Fibroblast of pulmonary artery (primary cell): ENCODE measurements at places on chromosomes 2 and 18.

GRCh38 chr2:162126527-162126926 is 25.5 kb downstream of the GCG start:
- no peak for DNase-seq

- no peak for DNase-seq
These were observed 21.6 kb upstream of the TMEFF2 start for GRCh38 chr2:192216336-192216735.

DNA sequence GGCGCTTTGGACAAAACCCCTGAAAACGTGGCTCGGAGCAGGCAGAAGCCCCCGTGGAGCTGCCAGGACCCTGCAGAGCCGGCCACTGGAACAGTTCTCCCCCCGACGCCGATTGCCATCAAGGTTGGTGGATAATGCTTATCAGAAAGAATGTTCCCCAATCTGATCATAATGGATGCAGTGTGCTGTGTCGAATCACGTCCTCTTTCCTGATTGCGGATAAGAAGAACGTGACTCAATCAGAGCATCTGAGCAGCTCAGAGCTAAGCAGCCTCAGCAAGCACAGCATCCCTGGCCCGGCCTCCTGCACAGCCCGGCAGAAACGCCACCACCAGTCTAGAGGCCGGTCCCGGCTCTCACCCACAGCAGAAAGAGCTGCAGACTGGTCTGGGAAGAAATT is 488.0 kb downstream of the EIPR1 start:
- no peak for DNase-seq

DNA sequence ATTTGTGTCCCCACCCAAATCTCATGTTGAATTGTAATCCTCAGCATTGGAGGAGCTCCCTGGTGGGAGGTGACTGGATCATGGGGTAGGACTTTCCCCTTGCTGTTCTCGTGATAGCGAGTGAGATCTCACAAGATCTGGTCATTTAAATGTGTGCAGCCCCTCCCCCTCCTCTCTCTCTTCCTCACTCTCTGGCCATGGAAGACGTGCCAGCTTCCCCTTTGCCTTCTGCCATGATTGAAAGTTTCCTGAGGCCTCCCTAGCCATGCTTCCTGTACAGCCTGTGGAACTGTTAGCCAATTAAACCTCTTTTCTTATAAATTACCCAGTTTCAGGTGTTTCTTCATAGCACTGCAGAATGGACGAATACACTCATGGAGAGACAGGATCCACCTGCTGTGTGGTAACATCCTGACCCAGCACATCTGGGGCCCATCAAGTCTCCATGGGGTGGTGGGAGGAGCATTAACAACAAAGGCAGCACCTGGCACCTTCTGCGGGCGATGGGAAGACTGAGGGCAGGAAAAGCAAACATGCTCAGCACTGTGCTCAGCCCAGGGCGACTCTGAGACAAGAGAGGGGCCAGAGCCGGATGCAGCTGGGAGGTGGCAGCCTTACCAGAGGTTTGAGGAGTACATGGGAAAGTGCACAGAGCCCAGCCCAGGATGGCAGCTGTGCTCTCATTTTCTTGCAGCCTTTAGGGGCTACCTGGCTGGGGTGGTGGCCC is 16.2 kb upstream of the ALPP start:
- no peak for DNase-seq

GRCh38 chr18:58805467-58806187 is 59.0 kb upstream of the ZNF532 start:
- DNase-seq: no peak

DNA sequence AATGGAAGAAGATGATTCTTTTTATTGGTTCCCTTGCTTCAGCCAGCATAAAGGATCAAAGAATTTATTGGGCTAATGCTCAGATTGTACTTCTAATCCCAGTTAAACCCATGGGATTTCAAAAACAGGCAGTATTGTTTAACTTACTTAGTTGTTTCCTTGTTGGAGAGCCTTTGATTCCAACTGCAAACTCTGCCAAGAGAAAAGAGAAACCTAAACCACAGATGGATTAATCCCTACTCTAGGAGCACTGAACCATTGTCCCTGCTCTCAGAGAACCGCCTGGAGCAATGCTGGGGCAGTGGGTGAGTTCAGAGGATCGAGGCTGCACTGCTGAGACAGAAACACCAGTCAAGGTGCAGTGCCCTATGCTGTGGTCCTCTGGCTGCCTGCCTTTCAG is 44.9 kb upstream of the SIGLEC15 start:
- peak; percentile 22 for DNase-seq

DNA sequence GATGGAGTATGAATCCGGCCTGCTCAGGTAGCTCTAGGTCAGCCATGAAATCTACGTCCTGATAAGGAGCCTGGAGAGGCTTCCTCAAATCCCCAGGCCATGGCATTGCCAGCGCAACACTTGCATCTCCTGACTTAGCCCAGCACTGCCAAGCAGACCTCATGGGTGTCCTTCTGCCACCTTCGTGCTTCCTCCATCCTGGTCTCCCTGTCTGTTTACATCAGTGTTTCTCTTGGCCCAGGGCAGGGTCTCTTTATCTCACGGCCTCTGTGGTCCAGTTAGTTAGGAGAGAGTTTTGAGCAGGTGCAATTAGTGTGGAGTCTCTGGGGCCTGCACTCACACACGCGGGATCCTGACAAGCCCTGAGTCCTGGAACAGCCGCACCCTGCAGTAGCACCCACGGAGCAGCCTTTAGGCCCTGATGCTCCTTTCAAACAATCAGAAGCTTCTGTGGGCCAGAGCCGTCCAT is 193.1 kb upstream of the ARL4C start:
- DNase-seq: no peak

- no peak for DNase-seq
These were observed 36.0 kb downstream of the SERTAD2 start for GRCh38 chr2:64617631-64618151.

DNA sequence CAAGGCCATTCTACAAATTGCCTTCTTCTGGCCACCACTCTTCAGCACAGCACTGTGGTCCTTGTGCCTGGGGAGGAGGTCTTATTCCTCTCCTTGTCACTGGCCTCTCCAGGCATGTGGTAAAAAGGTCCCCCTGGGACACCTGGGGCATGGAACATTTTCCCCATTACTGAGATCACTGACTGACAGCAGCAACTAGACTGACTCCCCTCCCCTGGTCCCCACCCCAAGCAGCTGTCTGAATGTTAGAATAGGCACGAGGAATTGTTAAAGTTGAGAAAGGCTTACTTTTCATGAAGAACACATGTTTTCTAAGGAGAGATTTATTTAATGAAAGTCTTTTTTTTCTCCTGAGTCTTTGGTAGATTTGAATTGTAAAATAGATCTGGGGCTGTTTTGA is 39.5 kb upstream of the RTN4 start:
- no peak for DNase-seq

DNA sequence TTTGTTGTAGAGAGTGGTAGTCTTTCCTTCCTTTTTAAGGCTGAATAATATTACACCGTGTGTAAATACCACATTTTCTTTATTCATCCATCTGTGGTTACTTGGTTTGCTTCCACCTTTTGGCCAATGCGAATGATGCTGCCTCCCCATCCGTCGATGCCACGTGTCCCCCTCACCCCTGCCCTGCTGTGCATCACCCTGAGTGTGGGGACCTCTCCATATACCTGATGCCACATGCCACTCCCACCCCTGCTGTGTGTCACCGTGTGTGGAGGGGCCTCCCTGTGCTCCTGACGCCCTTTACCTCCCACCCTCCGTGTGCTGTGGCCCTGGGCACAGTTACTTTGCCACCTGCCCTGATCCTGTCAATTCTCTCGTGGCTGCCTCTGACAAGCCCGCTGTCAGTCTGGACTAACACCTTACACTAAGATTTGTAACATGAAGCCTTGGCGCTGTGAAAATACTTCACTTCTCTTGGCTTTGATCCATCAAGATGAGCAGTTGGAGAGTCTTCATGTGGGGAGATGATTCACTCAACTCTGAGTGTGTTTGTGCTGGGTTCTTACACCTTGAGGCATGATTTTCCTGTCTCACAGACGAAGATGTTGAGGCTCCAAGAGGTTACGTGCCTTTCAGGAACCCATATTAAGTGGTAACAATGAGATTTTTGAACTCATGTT is 234.0 kb downstream of the ZNF407 start:
- no peak for DNase-seq

DNA sequence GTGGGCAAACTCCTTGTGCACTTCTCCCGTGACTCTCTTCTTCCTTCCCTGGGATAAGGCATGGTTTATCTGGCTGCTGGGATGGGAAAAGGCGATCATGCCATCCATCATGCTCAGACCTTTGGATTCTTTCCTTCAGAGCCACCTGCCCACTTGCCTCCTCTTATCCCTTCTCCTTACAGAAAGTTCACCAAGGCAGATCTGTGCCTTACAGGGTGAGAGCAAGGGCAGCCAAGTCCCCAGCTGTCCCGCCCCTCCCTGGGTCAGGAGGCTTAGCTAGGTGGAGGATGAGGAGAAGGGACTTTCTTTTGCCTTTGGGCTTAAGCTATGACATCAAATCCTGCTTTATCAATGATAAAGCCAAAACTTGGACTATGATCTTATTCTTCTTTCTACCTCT is 47.6 kb downstream of the KCNE4 start:
- no peak for DNase-seq

DNA sequence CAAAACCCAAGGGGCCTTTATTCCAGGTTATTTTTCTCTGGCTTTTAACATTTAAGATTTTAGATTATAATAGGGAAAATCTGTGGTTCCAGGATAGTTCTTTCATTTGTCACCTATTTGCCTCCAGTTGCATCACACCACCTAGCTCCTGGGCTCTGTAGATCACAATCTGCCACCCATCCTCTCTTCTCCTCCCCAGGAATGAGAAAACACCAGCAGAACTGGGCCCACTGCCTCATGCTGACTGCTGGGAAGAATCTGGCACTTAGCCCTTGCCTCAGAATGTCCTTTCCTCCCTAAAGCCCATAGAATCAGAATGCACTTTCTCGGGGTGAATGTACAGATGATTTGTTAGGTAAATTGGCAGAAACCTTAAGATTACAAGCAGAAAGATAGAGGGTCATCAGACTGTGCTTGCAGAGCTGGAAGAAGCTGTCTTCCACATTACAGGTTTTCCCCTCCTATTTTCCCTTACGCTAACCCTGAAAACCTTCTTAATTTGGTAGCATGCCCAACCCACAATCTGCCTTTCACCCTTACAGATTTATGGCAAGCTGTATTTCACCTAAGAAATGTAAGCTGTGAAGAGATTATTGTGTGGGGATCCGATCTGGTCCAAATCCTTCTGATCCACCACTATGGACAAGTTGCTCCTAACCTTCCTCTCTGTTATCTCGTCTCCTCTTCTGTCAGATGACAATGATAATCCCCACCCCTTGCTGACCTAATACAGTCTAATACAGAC is 72.6 kb downstream of the LRRC30 start:
- peak; percentile 6 for DNase-seq

DNA sequence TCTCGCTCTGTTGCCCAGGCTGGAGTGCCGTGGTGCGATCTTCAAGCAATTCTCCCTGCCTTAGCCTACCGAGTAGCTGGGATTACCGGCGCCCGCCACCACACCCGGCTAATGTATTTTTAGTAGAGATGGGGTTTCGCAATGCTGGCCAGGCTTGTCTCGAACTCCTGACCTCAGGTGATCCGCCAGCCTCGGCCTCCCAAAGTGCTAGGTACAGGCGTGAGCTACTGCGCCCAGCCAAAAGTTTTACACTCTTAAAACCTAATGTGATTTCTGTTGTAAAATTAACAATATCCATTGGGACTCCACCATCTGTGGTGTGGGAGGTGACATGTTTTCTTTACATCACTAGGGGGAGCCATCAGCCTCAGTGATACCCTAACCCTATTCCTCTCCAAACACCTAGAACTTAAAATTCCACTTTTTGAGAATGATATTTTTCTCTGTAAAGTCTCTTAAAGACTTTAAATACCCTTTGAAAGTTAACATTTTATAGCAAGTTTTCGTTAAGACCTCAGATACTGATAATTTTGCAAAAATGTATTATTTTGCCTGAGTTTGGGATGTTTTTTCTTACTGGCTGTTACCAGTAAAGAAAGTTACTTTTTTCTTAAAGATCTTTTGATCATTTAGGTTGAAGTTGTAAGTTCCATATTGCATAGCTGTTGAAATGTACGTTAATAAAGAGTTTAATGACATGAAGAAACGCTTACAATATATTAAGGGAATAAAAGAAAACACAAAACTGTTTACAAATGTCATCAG is 11.6 kb upstream of the EIF2AK2 start:
- DNase-seq: peak; percentile 62

DNA sequence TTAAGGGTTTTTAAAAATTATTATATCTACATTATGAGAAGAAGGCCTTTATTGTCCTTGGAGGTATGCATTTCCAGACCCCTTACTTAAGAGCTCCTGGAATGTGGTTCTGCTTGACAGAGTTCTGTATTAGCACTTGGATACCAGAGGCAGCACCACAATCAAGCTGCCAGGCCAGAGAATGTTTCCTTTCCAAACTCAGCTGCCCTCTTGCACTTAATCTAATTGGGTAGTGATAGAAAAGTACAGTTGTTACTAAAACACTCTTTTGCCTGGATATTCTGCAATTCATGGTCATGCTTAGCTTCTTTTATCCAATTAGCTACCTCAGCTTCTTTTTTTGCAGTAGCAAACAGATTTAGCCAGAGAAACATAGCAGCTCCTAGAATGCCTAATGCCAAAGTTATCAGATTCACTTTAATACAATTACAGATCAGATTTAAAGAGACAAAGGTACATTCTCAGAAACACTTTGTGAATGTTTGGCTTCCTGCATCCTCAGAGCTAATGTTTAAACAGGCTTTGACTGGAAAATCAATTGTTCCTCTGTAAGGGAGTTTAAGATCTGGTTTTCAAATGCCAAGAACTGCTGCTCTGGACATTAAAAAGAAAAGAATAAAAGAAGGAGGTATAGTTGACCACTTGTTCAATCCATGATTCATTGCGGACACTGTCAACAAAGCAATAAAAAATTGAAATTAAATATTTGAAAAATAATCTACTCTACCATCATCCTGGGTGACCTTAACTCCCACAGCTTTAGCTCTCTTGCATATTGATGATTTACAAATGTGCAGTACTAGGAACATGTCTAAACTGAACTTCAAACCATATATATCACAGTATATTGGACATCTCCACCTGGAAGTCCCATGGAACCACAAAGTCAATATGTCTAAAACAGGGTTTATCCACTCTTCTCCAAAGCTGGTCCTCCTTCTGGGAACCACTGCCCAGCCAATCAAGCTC is 12.8 kb downstream of the NOSTRIN start:
- no peak for DNase-seq

GRCh38 chr18:52054324-52054723 is 285.7 kb upstream of the DCC start:
- DNase-seq: no peak

DNA sequence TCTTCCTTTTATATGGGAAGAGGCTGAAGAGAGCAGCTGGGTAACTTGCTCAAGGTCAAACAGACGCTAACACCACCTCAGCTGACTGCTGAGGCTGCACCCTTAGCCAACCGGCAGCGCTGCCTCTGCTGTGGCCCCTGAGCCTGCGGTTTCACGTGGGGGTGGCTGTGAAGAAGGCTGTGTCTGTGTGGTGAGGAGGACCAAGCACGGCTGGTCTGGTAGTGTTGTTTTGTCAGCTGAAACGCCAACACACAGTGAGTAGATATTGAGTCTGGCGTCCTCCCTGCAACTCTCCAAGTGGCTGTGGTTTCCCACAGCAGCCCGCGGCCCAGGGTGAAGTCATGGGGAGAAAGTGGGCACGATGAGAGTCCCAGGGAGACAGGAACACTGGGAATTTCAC is 69.6 kb downstream of the THNSL2 start:
- DNase-seq: no peak
